ENCODE measurements at places on chromosomes 16 and 17.
A peak's percentile ranks its signal among the peaks of the same experiment; 100 is the strongest.

GRCh38 chr16:17364319-17365210, 106.2 kb downstream of the XYLT1 start:
- DNase-seq, result peak; percentile 91

- no peak for DNase-seq
These were observed 36.0 kb downstream of the ZFP90 start for GRCh38 chr16:68575082-68575481.

GRCh38 chr17:81272616-81273015, 22.5 kb downstream of the SLC38A10 start:
- DNase-seq, result no peak

DNA sequence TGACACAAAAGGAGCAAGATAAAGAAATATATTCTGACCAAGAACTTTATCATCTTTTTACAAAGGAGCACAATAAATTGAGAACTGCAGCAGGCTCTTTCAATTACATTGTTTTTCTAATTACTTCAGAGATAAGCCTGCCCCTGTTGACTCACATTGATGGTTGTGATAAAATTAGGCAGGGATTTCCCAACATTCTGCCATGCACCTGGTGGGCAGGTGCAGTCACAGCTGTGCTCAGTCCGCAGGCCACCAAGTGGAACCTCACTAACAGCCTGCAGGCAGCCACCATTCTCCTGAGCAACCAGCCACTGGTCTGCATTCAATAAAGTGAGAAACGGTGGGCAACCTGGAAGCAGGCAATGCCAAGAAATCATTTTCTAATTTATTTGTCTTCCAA, 5.1 kb downstream of the FANCA start:
- DNase-seq, result no peak

DNA sequence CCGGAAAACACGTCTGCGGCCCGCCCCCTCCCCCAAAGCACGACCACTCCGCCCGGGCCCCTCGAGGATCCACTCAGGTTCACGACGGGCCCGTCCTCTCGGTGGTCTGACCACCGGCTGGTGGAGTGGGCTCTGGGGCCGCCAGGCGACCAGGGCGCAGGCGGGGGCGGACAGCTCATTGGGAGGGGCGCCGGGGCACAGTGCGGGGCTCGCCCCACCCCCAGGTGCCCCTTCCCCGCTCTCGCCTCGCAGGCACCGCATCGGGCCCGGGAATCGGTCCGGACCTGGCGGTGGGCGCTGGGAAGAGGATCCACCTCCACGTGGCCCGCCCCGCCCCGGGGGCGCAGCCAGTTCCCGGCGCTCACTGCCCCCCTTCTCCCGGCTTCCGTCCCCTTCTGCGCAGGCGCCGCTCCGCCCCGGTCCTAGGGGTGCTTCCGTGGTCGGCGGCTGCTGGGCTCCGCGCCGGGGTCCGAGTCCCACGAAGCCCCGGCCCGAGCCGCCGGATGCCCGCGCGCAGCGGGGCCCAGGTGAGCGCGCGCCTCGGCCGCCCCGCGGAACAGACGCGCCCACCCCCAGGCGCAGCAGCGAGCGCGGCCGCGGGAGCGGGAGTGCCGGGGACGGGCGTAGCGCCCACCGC, at the start of gene MPG:
TSS of gene MPG (plus strand) at position 419 of the 637 bp plus-strand sequence. CDS start at position 504, 85 bp downstream.
- peak; percentile 72 for DNase-seq

DNA sequence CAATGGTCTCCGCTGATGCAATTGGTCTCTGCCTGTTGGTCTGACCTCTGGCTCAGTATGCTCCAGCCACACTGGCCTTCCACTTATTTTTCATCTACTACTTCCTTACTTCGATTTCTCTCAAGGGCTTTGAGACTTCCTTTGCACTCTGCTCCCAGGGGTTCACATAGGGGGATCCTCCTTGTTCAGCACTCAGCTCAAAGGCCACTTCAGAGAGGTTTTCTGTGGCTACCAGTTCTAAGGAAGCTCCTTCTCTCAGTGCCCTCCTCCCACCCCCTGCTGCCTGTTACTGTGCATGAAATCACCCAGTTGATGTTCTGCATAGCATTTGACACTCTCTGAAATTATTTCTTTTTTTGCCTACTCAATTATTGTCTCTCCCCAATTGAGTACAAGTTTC, 476.4 kb downstream of the HS3ST3B1 start:
- no peak for DNase-seq

- DNase-seq, result no peak
These were observed 86.4 kb downstream of the GAS7 start for GRCh38 chr17:10111907-10112452.

GRCh38 chr16:75305364-75306098, 54.1 kb upstream of the BCAR1 start:
- DNase-seq, result peak; percentile 63

DNA sequence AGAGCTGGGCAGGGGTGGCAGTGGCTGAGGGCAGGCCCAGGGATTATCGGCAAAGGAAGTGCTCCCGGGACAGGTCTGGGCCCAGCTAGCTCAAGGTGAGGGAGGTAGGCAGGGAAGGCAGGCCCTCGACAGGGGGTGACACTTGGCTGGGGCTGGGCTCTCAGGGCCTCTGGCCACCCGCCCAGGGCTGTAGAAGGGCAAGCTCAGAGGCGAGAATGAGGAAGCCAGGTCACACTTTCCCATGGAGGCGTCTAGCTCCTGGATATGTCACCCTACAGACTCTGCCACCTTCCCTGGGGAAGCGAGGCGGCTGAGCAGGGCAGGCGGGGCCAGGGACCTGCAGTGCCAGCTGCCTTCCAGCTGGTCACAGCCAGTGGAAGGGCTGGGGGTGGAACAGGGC, 19.1 kb downstream of the FAM83G start:
- DNase-seq, result no peak

DNA sequence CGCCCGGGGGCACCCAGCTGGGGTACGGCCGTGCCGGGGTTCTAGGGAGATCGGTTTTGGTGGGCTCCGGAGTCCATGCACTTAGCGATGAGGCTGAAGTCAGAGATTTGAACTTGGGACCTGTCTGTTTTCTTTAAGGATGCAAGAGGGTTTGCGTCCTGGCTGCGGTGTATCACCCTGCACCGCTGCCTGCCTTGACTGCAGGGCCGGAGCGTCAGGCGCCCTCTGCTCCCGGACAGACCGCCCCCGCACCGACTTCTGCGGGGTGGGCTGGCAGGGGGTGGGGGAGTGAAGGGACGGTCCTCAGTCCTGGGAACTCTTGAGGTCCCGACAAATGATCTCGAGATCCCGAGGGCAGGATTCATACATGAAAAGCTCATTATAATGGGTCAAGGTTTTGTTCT, 701 bp downstream of the PDP2 start:
- DNase-seq, result no peak

DNA sequence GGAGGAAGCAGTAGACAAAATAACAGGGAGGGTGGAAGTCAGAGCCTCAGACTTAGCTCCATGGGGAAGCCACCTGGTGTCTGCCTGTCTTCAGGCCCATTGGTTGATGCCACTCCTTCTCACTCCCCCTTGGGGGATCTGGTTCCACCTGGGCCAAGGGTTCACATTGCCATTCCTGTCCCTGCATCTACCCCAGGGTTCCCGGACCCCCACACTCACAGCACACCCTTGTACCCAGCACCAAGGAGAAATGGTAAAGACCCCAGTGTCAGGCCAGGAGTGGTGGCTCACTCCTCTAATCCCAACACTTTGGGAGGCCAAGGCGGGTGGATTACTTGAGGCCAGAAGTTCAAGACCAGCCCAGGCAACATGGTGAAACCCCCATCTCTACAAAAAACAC, 1.0 kb upstream of the CA7 start:
- DNase-seq, result no peak

GRCh38 chr17:60493847-60494321, 32.2 kb downstream of the APPBP2 start:
- DNase-seq, result no peak

All from CD4-positive, alpha-beta T cell treated with Interleukin-4 for 4 hours (primary cell).